ENCODE measurements at places on chromosomes 16 and 17. TPM values are rescaled to one million over a fixed set of nuclear protein-coding genes. Genes with fewer than 3 reads are reported as not detected.

DNA sequence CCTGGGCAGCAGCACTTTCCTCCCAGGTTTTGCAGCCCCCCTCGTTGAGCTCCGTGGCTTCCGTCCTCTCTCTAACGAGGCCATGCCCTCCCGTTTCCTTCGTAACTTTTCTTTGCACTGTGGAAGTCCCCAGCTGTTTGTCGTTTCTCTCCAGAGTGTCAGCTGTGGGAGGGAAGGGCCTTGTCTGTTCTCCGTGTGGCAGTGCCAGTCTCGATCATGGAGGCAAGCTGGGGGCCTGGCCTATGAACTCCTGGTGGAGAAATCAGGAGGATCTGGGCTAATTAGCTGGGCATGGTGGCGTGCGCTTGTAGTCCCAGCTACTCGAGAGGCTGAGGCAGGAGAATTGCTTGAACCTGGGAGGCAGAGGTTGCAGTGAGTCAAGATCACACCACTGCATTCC, 28.3 kb downstream of the TBCD start:
- peaks cover 15% of the 10 kb centered on the region for H3K4me1 ChIP-seq
- H3K27ac ChIP-seq, result no peak overlapping the region
- H3K36me3 ChIP-seq, result peaks cover 21% of the 10 kb centered on the region
- H3K4me3 ChIP-seq, result no peak overlapping the region
- no peaks in the 10 kb centered on the region for H3K27me3 ChIP-seq

Gene KRT40
- not detected for total RNA-seq

DNA sequence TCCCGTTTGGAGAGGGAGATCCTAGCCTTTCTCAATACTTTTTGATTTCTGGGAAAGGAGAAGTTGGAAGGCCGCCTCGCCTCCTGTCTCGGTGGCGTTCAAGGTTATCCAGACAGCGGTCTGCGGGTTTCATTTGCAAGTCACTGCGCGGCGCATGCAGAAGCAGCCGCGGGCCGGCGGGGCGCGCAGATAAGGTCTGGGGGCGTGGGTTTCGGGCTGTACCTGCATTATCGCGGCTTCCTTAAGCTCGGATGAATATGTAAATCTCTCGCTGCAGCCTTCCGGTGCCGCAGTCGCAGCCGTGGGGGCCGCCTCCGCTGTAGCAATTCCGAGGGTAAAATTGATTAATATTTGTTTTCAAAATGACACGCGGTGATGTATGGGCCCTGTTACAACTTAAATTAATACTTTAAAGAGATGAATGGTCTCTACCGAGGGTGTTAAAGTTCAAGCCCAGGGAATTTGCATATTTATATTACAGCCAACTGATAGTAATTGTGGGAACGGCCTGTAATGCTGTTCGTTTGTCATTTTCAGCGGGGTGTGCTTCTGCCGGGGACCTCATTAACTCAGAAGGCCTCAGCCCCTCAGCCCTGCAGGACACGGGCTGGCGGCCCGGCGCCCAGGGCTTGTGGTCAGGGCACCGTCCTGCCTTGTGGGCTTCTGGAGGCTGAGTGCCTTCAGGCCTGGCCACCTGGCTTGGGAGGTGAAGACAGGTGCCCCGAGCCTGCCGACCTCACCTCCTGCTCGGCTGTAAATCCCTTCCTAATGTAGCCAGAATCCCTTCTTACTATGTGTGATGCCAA, 99.4 kb downstream of the CYLD start:
- H3K4me3 ChIP-seq, result peak overlapping the region; percentile 52
- peaks cover 25% of the 10 kb centered on the region for H3K4me1 ChIP-seq
- peak; percentile 27 for DNase-seq
- no peaks in the 10 kb centered on the region for H3K36me3 ChIP-seq
- peaks cover 22% of the 10 kb centered on the region for H3K27me3 ChIP-seq

Gene MAPK7
- total RNA-seq, result 41.4 TPM
